A172 (cell line): ENCODE measurements at places on chromosomes 1 and 21. TPM values are rescaled to one million over a fixed set of nuclear protein-coding genes. Genes with fewer than 3 reads are reported as not detected.

- DNase-seq, result peak; percentile 69
These were observed 264.5 kb downstream of the MRPL39 start for GRCh38 chr21:25342816-25343215.

The SPRR2F gene
- total RNA-seq, result not detected in 2 replicates

GRCh38 chr1:150366416-150367296, 2.7 kb downstream of the RPRD2 start:
- no peak for DNase-seq

The CACNA1S gene
- total RNA-seq, result not detected in 2 replicates

- no peak for DNase-seq
These were observed 80.4 kb upstream of the POU3F1 start for GRCh38 chr1:38126970-38127369.

GRCh38 chr1:55015731-55016620, 17.2 kb downstream of the BSND start:
- no peak for DNase-seq

DNA sequence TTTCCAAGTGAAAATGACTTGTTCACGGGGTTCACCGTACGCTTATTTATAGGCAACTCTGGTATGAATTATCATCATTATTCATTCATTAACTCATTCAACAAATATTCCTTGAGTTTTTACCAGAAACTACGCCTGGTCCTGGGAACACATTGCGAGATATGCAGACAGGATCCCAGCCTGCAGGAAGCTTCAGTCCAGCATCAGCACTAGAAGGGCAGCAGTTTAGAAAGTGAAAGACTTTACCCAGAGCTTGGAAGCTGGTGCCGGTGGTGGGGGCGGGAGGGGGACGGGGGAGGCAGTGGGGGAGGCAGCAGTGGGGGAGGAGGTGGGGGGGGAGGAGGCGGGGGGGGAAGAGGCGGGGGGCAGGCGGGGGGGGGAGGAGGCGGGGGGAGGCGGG, 55.9 kb downstream of the SETD4 start:
- DNase-seq, result no peak

GRCh38 chr1:218166268-218166945, 118.7 kb upstream of the RRP15 start:
- DNase-seq, result no peak

DNA sequence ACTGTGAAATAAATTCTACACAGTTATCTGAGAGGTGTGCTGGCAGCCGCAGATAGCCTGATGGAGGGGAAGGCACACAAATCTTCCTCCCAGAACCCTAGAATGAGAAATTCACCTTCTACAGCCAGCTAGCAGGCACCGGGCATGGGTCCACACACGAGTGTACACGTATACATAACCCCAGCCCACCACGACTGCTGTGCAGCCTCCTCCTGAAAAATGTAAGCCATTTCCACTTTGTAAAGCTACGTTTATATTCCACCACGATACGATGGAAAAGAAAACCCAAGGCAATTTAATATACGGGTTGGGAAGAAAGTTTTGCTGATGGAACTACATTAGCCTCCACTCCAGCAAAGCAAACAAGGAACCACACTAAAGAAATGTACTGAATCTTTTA, 1.8 kb downstream of the BTG3 start:
- peak; percentile 16 for DNase-seq

The ETNK2 gene
- 20.9 and 23.0 TPM in 2 replicates for total RNA-seq

DNA sequence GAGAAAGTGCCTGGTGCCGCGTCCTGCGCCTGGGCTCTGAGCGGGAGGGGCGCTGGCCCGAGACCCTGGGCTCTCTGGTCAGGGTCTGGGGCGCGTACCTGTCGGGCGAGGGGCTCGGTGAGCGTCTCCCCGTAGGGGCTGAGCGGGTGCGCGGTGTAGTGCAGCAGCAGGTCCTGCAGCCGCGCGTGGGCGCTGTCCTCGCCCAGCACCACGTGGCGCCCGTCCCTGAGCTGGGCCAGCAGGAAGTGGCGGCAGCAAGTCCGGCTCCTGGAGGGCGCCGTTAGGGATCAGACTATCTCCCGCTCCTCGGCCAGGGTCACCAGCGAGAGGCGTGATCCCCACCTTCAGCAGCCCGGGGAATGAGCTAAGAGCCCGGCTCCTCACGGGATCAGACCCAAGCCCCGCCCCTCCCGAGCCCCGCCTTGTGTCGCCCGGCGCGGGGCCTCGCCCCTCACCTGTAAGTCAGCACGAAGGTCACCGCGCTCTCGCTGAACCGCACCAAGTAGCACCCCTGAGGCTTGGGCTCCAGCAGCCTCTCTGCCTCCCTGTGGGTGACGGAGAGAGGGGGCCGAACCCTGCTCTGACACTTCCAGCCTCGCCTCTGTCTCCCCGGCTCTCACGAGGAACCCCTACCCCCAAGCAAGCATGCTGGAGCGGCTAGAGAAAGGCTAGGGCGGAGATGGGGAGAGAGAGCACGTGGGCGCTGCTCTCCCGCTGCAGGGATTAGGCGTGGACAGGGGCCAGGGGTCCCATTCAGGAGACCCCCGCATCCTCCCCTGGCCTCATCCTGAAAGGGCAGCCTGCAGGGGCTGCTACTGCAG, 2.7 kb downstream of the SH2D2A start:
- DNase-seq, result no peak

- no peak for DNase-seq
These were observed 5.7 kb downstream of the AHDC1 start for GRCh38 chr1:27598295-27598687.

The ATP1A4 gene
- not detected in 2 replicates for total RNA-seq

DNA sequence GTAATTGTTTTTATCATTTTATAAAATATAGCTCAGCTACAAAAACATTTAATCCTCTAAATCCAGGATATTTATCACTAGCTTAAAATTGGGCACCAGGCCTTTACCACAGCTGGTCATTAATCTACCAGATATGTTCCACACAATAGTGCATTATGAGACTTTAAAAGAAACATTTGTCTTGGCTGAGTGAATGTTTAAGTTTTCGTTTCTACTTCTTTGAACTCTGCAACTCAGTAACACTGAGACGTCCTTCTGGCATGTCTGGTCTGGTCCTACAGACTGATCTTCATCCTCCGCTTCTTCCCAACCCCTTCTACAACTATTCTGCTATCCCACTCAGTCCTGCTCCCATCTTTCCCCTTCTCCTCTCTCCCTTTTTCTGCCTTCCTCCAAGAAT, 296.2 kb downstream of the NEGR1 start:
- DNase-seq, result no peak

DNA sequence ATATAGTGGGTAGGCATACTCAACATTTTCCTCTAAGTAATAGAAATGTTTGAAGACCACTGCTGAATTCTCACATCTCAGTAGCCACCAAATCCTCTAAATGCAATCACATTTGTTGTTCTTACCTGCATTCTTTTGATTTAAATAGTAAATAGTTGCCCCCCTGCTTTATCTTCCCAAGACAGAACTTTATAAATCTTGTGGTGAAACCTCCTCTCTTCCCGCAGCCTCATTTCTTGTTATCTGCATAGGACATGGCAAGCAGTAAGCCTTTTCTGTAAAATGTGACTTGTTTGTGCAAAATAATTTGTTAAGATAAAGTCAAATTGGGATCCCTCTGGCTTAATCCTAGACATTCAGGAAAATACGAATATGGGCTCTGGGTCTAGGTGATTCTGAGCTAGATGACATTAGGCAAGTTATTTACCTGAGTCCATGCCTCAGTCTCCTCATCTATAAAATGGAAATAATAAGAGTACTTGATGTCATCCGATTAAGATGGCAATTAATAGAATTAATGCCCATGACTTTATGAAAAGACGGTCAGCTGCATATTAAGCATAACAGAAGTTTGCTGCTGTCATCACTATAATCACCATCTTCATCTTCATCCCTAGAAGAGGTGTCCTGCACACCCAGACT, 77.7 kb downstream of the LRRC8C start:
- no peak for DNase-seq

DNA sequence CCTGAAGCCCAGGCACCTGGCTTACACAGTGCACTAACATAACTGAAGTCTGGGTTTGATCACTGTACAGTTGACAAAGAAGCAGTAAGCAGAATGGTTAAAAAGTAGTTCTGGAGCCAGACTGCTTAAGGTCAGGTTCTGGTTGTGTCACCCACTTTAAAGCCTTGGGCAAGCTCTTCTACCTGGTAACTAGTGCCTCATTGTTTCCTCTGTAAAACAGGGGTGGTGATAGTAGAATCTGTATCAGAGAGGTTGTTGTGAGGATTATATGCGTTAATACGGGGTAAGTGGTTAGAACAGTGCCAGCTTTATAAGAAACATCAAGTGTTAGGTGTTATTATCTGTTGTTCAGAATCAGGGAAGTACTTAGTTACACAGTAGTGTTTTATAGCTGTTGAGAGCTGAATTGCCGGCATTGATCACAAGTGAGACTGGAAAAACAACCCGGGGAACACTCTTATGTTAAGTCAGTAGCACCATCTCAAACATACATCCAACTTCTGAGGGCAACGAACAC, 3.7 kb downstream of the BACH1 start:
- no peak for DNase-seq

- DNase-seq, result peak; percentile 44
These were observed 534 bp downstream of the KCNH1 start for GRCh38 chr1:211133393-211133835.

GRCh38 chr1:58968360-58968952, 184.6 kb upstream of the JUN start:
- DNase-seq, result no peak

DNA sequence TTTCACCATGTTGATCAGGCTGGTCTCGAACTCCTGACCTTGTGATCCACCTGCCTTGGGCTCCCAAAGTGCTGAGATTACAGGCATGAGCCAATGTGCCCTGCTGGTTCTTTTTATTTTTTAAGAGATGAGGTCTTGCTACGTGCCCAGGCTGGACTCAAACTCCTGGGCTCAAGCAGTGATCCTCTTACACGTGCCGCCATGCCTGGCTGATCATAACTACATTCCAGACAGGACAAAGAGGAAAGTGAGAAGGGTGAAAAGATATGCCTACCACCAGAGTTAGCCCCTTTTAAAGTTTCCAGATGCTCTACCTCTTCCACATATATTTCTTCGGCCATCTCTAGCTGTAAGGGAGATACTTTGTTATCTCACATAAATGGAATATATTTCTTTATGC, 79.7 kb upstream of the SOX13 start:
- no peak for DNase-seq

The MFAP2 gene
- total RNA-seq, result 0.41 TPM in 1 of 2 replicates, not detected in the other

GRCh38 chr1:31744165-31744888, 19.8 kb downstream of the ADGRB2 start:
- DNase-seq, result no peak

DNA sequence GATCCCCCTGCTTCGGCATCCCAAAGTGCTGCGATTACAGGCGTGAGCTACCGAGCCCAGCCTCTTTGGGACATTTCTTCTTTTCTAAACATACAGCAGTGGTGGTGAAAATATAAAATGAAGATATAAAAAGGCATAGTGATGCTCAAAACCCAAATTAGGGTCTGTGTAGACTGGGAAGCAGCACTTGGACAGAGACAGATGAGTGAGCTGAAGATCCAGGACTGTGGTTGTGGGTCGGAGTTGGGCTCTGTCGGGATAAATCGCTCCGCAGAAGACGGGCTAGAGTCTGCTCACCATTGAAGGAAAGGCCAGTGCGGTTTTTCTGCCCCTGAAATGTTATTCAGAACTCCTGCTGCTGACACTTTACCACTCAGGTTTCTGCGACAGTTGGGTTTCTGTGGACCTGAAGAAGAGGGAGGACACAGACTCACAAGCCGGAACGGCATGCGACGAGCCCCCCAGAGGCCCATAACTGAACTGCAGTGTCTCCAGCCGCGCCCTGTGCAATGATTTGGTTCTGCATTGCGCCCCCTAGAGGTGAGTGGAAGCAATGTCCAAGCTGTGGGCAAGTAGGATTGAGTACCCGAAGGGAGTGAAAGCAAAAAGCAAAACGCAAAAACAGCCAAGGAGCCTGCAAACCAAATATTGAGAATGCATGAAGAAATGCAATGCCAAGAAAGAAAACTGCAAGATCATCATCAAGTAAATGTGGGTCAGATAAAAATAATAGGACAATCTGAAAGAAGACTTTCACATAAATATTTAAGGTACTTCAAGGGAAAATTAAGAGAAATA, 66.6 kb downstream of the GABPA start:
- DNase-seq, result peak; percentile 96

- DNase-seq, result peak; percentile 53
These were observed 855 bp upstream of the IVNS1ABP start for GRCh38 chr1:185317886-185318310.

DNA sequence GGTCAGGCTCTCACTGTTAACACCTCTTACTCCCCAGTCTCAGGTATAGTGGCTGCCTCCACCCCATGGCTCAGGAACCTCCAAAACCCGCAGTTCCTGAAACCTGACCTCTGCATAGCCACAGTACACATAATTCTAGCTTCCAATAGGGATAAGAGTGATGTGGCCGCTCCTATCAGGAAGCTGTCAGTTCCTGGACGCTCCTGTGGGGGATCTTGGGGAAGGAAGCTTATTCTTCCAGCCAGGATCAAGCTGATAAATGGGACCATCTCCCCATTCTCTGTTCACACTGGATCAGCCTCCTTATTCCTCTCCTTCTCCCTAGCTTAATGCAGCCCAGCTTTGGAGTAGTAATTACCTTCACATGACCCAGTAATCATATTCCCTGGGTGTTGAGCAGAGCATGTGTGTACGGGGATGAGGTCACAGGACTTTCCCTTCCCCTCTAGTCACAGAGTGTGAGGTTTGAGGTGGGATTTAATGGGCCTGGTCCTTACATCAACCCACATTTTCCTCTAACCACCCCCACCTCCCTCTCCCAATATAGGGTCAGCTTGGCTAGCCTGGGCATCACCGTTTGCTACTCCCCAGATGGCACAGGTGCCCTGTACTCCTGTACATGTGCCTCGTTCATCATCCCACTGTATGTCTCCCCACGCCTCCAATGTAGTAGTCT, 7.0 kb upstream of the POU3F1 start:
- no peak for DNase-seq

DNA sequence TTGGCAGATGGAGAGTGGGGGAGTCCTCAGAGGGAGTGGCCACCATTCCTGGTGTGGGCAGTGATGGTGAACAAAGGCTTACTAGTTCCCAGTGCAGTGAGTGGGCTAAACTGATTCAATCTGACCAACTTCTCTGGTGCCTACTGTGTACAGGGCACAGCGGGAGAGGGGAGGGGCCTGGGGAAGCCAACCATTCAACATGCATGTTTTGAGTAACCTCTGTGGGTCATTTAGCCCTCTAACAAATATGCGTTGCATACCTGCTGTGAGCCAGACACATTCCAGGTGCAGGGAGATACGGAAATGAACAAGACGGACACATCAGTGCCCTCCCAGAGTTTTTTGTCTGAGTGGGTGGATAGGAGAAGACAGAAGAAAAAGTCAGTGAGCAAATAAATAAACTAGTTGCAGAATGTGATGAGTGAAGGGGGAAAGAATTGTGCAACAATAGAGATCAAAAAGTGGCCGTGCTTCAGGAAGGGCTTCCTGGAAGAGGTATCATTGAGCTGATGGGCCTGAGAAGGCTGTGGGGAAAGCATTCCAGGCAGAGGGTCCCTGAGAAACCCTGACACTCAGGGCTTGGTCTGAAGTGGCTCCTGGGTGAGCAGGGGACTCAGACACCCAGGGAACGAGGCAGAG, 78.8 kb downstream of the EPHB2 start:
- no peak for DNase-seq

The DCST1 gene
- total RNA-seq, result not detected in 2 replicates

The TFB2M gene
- 37.8 and 40.1 TPM in 2 replicates for total RNA-seq
